Lung (tissue), 17 donors: ENCODE measurements at places on chromosomes 2 and 18. TPM values are rescaled to one million over a fixed set of nuclear protein-coding genes. Genes with fewer than 3 reads are reported as not detected.

- peak within 1 kb of the TSS; percentile 96 for H3K27ac ChIP-seq
- no peaks in the 10 kb centered on the region for H3K27me3 ChIP-seq
- H3K4me3 ChIP-seq: peak within 1 kb of the TSS; percentile 92
Observed at GRCh38 chr2:101308432-101309210, at the start of gene RNF149. Gene RNF149 (minus strand): TSS chr2:101308701. CDS start chr2:101308588, 113 bp downstream.

The GYPC gene
- total RNA-seq: 61.4 TPM

The MOGAT1 gene
- total RNA-seq: 1.7 TPM

The SLC4A3 gene
- 3.2 TPM for total RNA-seq

The GPBAR1 gene
- total RNA-seq: 0.60 TPM

The CYP27C1 gene
- total RNA-seq: 2.9 TPM

- no peak overlapping the region for H3K4me3 ChIP-seq
- no peak overlapping the region for H3K27ac ChIP-seq
- H3K4me1 ChIP-seq: peaks cover 19% of the 10 kb centered on the region
- no peaks in the 10 kb centered on the region for H3K36me3 ChIP-seq
Observed at GRCh38 chr18:11533942-11534496, 75.4 kb upstream of the SLC35G4 start.

The CXCR2 gene
- 1.6 TPM for total RNA-seq

The TUBA3E gene
- not detected for total RNA-seq

DNA sequence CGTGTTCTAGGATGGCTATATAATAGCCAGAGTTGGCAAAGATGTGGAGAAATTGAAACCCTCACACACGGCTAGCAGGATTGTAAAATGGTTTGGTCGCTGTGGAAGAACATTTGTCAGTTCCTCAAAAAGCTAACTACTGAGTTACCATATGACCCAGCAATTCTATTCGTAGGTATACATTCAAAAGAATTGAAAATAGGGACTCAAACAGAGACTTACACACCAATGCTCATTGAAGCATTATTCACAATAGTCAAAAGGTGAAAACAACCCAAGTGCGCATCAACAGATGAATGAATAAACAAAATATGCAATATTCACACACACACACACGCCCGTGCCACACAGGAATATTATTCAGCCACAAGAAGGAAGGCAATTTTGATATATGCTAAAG lies 98.7 kb downstream of the PLA2R1 start:
- no peak for DNase-seq
- H3K27me3 ChIP-seq: no peaks in the 10 kb centered on the region
- H3K36me3 ChIP-seq: no peaks in the 10 kb centered on the region
- H3K4me1 ChIP-seq: no peaks in the 10 kb centered on the region
- no peak overlapping the region for H3K27ac ChIP-seq

DNA sequence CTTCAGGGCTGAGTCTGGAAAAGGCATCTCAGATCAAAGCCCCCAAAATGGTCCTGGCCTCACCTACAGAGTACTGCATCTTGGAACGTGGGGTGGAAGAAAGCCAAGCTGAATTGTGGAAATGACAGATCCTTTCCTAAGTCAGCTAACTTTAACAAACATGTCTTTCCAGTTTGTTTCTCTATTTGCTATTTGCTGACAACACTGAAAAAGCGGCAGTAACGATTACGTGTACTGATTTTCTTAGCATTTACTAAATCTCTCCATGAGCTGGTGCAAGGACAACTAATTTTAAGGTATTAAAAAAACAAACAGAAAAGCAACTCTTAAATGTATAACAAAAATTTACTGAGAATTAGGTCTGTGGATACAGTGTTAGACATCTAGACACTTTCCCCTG lies 1.1 kb downstream of the HIBCH start:
- H3K27ac ChIP-seq: peak overlapping the region; percentile 6
- no peaks in the 10 kb centered on the region for H3K27me3 ChIP-seq
- H3K4me1 ChIP-seq: peaks cover 8% of the 10 kb centered on the region
- H3K36me3 ChIP-seq: no peaks in the 10 kb centered on the region
- H3K4me3 ChIP-seq: no peak overlapping the region

The INPP5D gene
- total RNA-seq: 24.9 TPM

GRCh38 chr18:24461996-24462395 lies 1.6 kb downstream of the HRH4 start:
- no peaks in the 10 kb centered on the region for H3K4me1 ChIP-seq
- H3K27me3 ChIP-seq: no peaks in the 10 kb centered on the region
- DNase-seq: no peak
- H3K36me3 ChIP-seq: no peaks in the 10 kb centered on the region
- H3K4me3 ChIP-seq: no peak overlapping the region

GRCh38 chr18:21851327-21851961 lies 110.9 kb downstream of the MIB1 start:
- H3K27me3 ChIP-seq: no peaks in the 10 kb centered on the region
- DNase-seq: peak; percentile 39
- peaks cover 6% of the 10 kb centered on the region for H3K36me3 ChIP-seq
- H3K4me1 ChIP-seq: no peaks in the 10 kb centered on the region

The CYTIP gene
- total RNA-seq: 21.4 TPM

The DLX1 gene
- total RNA-seq: not detected

DNA sequence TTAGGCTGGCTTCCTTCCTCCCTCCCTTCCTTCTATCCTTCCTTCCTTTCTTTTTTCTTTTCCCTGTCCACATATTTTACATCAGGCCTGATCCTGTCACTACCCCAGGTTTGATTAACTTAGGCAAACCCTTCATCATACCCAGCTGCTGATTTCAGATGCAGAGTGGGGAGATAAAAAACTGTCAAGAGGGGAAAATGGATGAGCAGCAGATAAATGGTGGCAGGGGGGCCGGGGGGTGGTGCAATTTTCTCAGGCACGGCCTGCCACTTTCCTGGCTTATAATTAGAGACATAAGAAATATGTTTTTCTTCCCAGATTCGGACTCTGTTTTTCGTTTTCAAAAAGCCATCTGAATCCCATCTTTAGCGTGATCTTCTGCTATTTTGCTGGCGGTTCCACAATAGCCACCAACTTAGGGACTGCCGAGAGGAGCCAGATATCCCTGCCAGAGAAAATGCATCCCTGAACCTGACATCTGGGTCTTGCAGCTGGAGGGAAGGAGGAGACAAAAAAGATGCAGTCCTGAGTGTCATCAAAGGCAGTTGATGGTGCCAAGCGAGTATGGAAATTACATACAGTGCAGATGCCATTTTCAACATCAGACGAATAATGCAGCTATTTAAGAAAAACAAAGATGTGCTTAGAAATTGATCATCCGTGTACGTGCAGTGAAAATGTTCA lies 49.9 kb downstream of the CXCR4 start:
- H3K27me3 ChIP-seq: no peaks in the 10 kb centered on the region
- H3K36me3 ChIP-seq: no peaks in the 10 kb centered on the region
- DNase-seq: no peak
- H3K4me1 ChIP-seq: peaks cover 2% of the 10 kb centered on the region
- H3K27ac ChIP-seq: no peak overlapping the region
- H3K4me3 ChIP-seq: no peak overlapping the region

The SRBD1 gene
- total RNA-seq: 14.8 TPM

DNA sequence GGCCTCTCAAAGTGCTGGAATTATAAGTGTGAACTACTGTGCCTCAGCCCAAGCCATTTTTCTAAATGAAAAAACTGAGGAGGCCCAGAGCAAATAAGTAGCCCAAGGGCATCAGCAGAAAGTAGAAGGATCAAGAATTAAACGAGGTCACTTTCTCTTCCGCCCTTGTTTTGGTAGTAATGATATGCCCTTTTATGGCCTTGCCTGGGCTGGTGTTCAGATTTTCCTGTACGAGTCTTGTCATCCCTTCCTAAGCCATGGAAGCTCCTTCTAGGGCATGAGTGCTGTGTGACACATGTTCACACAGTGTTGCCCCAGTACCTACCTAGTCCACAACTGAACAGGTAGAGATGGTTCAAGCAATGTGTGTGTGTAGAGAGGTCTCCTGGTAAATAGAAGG lies 6.6 kb downstream of the HPCAL1 start:
- H3K27ac ChIP-seq: no peak overlapping the region
- no peaks in the 10 kb centered on the region for H3K27me3 ChIP-seq
- H3K36me3 ChIP-seq: peaks cover 8% of the 10 kb centered on the region

- H3K4me1 ChIP-seq: no peaks in the 10 kb centered on the region
- no peak overlapping the region for H3K4me3 ChIP-seq
- no peaks in the 10 kb centered on the region for H3K36me3 ChIP-seq
- H3K27ac ChIP-seq: no peak overlapping the region
- DNase-seq: peak; percentile 24
Observed at GRCh38 chr2:207474863-207475485, 54.8 kb upstream of the CREB1 start.

GRCh38 chr18:71287268-71287667 lies 998.4 kb downstream of the SOCS6 start:
- DNase-seq: no peak
- H3K4me1 ChIP-seq: no peaks in the 10 kb centered on the region
- H3K27me3 ChIP-seq: no peaks in the 10 kb centered on the region
- H3K36me3 ChIP-seq: no peaks in the 10 kb centered on the region

GRCh38 chr18:77702686-77703085 lies 453.0 kb downstream of the GALR1 start:
- peaks cover 2% of the 10 kb centered on the region for H3K27me3 ChIP-seq
- no peaks in the 10 kb centered on the region for H3K36me3 ChIP-seq
- H3K4me3 ChIP-seq: no peak overlapping the region
- peak; percentile 18 for DNase-seq
- H3K4me1 ChIP-seq: no peaks in the 10 kb centered on the region
- H3K27ac ChIP-seq: no peak overlapping the region

The CTAGE1 gene
- not detected for total RNA-seq

- peaks cover 9% of the 10 kb centered on the region for H3K4me1 ChIP-seq
- no peak overlapping the region for H3K4me3 ChIP-seq
- H3K27ac ChIP-seq: no peak overlapping the region
- H3K36me3 ChIP-seq: no peaks in the 10 kb centered on the region
Observed at GRCh38 chr2:240920783-240921231, 14.7 kb downstream of the CROCC2 start.

DNA sequence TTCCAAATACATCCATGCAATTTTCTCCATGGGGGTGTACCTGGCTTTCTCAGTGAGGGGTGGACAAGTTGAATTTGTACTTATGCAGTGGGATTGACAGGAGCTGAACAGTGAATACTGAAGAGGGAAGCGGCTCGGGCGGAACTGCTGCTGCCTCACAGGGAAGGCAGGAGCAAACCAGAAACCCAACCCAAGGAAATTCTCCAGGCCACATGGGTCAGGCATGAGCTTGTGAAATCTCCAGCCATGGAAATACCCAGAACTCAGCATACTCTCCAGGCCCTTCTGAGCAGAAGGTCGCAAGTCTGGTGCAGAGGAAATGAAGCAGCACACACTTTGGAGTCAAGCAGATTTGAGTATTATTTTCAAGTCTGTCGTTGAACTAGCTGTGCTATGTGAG lies 26.5 kb upstream of the INO80C start:
- peak; percentile 44 for DNase-seq
- no peak overlapping the region for H3K27ac ChIP-seq
- peaks cover 10% of the 10 kb centered on the region for H3K4me1 ChIP-seq
- H3K4me3 ChIP-seq: no peak overlapping the region
- no peaks in the 10 kb centered on the region for H3K27me3 ChIP-seq

DNA sequence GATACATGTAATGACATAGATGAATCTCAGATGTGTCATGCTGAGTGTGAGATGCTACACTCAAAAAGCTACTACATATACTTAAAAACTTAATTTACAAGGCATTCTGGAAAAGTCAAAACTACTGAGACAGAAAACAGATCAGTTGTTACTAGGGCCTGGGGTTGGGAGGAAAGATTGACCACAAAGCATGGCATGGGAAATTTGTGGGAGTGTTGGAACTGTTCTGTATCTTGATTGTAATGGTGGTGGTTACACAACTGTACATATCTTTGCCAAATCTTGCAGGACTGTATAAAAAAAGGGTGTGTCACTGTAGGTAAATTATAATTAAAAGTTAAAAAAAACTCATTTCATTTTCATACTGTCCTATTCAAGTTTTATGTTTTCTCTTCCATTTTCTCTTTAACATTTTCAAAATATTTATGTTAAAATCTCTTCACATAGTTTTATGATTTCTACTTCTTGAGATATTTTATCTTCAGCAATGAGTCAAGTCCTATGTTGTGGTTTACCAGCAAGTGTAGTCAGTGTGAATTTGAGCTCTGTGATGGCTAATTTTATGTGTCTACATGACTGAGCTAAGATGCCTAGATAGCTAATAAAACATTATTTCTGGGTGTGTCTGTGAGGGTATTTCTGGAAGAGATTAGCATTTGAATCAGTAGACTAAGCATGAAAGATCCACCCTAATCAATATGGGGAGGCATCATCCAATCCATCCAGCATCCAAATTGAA lies 58.6 kb upstream of the VRK2 start:
- no peak overlapping the region for H3K4me3 ChIP-seq
- H3K27ac ChIP-seq: no peak overlapping the region

GRCh38 chr2:236715077-236715476 lies 145.5 kb downstream of the ACKR3 start:
- no peak overlapping the region for H3K27ac ChIP-seq
- no peak for DNase-seq
- no peaks in the 10 kb centered on the region for H3K27me3 ChIP-seq
- no peak overlapping the region for H3K4me3 ChIP-seq

DNA sequence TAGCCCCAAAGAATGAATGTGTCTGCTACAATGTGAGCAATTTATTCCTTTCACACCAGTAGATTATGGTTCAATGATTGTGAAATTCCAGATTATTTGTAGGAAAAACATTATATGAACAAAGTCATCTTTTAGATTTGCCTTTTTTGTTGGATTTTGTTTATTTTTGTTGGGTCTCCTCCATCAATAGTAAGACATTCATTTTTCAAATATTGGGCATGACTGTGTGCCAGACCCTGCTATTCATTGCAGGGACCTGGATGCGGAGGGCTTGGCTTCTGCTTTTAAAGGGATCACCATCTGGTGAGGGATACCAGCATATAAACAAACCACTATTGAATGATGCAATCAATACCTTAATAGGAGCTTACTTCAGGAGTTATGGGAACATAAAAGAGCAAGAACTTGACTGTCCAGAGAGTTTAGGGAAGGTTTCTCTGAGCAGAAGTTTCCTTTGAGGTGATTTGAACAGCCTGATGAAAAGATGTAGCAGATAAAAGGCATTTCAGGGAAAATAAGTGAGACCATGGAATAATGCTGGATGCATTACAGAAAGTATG lies 486.7 kb downstream of the EPHA4 start:
- peaks cover 4% of the 10 kb centered on the region for H3K4me1 ChIP-seq
- no peak for DNase-seq
- H3K36me3 ChIP-seq: no peaks in the 10 kb centered on the region
- no peak overlapping the region for H3K27ac ChIP-seq
- H3K27me3 ChIP-seq: no peaks in the 10 kb centered on the region

DNA sequence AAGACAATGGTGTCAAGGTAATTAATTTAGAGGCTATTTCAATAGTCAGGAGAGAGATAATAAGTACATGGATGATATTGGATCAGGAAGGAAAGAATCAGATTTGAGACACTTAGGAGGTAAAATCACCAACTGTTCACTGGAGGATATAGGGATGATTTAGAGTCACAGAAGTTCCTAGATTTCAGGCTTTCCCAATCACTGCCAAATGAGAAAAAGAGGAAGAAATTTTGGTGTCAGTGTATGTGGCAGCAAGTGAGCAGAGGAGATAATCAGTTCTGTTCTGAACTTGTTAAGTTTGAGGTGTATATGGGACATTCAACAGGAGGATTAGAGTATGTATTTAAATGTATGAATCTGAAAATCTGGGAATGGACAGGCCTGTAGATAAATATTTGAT lies 640.4 kb downstream of the NR4A2 start:
- H3K4me1 ChIP-seq: no peaks in the 10 kb centered on the region
- DNase-seq: no peak

GRCh38 chr18:62044490-62045000 lies 142.3 kb downstream of the PIGN start:
- H3K4me3 ChIP-seq: no peak overlapping the region
- no peaks in the 10 kb centered on the region for H3K36me3 ChIP-seq
- H3K27ac ChIP-seq: no peak overlapping the region
- no peaks in the 10 kb centered on the region for H3K27me3 ChIP-seq

The CDH2 gene
- total RNA-seq: 5.0 TPM
